GOT3 (cell line): ENCODE measurements at places on chromosomes 5 and 9.

- DNase-seq: no peak
These were observed 7.4 kb downstream of the KLF9 start for GRCh38 chr9:70407081-70407503.

DNA sequence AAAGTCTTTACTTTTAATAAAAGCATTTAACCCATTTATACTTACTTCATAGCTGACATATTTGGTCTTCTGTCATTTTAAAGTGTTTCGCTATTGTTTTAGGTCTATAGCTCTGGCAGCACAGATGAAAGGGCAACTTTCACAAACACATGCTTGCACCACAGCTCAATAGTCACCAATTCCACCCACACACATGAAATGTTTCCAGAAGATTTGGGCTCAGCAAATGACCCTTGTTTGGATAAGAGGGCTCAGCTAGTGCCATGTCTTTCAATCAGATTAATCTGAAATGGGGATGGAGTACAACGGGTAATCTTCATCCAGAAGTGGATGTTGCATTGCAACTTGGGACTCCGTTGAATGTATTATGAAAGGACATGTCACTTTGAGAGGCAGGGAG is 176.0 kb downstream of the FGF18 start:
- DNase-seq: no peak

- DNase-seq: no peak
These were observed 49.6 kb downstream of the NSUN2 start for GRCh38 chr5:6583049-6583880.

DNA sequence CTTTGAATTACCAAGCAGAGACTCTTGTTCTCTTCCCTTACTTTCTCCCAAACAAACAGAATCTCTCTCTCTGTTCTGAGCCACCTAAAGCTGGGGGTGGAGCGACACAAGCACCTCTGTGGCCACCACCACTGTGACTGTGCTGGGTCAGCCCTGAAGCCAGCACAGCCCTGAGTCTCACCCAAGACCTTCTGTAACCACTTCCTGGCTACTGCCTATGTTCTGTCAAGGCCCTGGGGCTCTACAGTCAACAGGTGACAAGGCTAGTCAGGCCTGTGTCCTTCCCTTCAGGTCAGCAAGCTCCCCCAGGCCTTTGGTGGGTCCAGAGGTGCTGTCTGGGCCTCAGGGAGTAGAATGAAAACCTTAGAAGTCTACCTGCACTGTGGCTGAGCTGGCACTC is 26.1 kb upstream of the SLC28A3 start:
- DNase-seq: no peak

GRCh38 chr5:87034557-87034956 is 233.1 kb upstream of the RASA1 start:
- DNase-seq: no peak

- no peak for DNase-seq
These were observed 40.3 kb upstream of the DAB2 start for GRCh38 chr5:39465097-39465496.

DNA sequence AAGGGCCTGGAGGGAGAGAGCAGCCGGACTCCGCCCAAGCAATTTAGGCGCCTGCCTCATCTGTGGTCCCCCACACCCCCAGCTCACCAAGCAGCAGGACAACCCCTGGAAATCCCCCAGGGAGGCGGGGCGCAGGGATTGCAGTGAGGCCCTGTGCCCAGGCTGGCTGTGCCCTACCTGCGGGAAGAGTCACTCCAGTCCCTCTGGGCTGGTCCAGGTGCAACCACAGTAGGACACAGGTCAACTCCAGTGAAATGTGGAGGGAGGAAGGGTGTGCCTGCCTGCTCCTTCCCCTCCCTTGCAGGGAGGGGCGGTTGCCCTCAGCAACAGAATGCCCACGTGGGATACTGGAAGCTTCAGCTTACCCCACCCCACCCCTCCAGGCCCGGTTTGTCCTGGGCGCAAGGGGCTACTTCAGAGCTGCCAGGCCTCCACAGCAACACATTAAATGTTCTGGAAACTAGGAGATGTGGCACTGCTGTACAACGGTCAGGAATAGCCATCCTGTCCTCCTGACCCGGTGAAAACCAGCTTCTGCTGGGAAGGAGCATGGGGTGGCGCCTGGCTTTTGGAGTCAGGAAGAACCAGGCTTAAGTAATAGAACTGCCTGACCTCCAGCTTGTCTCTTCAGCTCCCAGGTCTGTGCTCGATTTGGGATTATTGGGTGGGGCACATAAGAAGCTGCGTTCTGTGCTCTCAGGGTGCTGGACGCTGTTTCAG is 22.5 kb downstream of the ABO start:
- DNase-seq: no peak

DNA sequence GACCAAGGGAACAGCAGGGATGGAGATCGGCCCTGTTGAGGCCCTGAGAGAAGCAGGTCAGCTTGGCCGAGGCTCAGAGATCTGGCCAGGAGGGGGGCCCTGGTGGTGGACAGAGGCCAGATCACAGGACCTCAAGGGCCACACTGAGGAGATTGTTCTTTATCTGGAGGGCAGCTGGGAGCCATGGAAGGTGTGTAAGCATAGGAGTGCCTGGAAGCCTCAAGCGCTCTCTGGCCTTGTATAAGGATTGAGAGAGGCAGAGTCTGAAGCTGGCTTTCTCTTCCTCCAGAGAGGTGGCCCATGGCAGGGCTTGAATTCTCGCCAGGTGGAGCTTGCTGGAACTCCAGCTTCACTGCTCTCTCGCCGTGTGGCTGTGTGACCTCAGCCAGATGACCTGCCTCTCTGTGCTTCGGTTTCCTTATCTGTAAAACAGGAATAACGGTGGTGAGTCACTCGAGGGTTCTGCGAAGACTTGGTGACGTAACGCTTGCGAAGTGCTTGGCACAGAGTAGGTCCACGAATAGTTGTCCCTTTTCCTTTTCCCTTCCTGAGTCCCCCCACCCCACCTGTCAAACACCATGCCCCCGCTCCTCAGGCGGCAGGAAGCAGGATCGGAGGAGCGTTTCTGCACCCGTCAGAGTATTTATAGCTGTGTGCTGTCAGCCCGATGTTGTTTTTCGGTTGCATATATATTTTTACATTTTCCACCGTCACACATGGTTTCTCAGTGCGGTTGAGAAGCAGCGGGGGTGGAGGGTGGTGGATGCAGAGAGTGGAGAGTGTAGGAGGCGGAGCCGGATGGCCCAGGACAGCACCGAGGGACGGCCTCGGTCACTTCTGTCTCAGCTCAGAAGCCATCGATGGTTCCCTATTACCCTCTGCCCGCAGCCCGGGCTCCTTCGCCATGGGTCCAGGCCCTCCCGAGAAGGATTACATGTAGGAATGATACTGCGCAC is 17.0 kb upstream of the CRB2 start:
- no peak for DNase-seq

DNA sequence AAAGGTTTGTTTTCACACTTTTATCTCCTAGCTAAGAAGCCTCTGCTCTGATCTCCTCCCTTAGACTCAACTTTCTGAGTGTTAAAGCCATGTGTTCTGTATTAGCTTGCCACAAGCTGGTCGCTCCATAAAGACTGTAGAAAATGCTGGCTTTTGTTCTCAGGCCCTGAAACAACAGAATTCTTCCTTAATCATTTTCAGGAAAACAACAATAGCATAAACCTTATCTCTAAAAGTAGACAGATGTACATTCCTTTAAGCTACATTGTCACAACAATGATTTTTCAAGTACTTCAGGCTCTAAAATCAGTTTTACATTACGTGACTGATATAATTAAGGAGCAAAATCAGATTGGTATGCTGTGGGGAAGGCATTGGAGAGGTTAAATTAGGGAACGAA is 41.9 kb downstream of the VCAN start:
- DNase-seq: no peak

- DNase-seq: no peak
These were observed 74.1 kb upstream of the GHR start for GRCh38 chr5:42349163-42349562.

GRCh38 chr5:98750693-98751092 is 22.8 kb upstream of the RGMB start:
- DNase-seq: no peak

DNA sequence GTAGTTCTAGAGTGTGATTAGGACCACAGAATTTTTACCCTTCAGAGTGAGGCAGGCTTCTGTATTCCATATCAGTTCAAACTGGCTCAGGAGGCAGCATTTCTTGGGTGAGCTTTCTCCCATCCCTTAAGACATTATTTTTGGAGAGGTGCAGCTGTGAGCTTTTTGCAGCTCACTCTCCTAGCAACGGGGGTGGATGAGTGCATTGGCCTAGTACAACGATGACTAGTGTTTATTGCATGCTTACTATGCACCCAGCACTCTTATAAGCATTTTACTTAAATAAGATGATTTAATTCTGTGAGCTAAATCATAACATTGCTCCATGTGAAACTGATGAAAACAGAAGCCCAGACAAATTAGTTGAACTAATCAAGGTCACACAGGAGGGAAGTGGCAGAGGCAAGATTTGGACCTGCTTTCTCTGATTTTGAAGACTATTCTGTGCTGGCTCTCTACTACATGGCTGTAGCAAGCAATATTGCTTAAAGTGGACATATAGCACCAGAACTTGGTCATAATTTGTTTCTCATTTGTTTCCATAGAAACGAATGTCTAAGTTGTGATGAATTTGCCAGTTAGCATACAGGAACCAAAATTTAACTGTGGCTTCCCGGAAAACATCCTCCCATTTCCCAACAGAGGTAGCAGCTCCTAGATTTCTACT is 372.1 kb upstream of the RIOK2 start:
- no peak for DNase-seq

DNA sequence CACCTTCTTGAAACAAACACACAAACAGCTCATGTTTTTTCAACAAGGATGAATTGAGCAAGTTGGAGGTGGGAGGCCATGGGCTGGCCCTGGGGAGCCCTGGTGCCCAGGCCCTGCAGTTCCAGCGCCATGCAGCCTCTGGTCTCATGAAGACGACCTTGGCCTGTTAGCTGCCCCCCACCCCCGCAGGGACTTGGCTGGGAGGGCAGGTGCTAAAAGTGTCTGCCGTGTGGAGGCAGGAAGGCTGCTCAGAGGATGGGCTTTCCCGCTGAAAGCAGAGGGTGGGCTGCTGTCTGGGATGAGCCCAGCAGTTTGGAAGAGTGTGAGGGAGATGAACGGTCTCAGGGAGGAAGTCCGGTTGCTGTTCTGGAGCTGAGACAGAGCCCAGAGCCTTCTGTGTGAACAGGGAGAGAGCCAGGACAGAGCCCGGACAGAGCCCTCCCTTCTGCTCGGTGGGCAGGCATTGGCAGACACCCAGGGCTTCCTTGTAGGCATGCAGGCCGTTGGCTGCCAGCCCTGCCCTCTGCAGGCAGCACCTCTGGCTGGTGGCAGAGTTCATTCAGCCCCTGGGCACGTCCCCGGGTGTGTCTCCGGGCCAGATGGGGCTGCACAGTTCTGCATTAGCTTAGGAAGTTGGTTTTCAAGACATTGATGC is 18.7 kb downstream of the ROPN1L start:
- no peak for DNase-seq

GRCh38 chr5:14464096-14464495 is 117.5 kb upstream of the OTULINL start:
- no peak for DNase-seq

- DNase-seq: no peak
These were observed 413.8 kb upstream of the CD180 start for GRCh38 chr5:67610186-67610912.

- DNase-seq: no peak
These were observed 44.2 kb downstream of the PKD2L2 start for GRCh38 chr5:137933491-137933911.

DNA sequence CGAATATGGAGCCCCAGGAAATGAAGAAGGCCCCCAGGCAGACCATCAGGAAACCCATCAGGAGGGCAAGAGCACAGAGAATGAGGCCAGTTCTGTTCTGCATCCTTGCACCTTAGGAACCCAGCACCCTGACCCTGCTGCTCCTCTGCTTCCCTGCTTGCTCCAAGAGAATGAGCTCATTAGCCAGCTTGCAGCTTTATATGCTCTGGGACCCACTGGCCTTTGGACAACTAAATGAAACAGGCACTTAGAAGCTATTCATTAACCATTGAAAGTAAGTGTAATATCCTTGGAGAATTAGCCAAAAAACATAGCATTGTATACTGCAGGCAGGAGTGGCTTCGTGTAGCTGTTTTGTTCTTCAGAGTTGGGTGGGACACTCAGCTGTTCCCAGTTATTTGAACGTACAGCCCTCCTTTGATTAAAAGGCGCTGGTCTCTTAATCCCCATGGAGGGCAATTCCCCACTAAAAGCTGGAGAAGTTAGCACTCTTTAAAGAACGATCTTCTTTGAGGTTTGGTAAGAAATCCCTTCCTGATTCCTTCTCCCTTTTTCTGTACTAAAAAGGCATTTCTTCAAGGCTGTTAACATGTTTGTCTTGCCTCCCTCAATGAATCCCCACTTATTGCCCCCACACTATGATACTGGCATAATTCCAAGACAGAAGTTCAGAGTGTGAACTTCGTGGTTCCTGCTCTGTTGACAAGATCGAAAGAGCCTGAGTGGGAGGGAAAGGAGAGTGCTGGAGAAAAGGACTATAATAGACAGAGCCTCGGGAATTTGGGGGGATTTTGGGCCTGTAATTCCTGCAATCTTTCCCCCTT is at the start of gene TMEM252:
Gene TMEM252 (minus strand): TSS at position 172 of the 824 bp plus-strand sequence. CDS start 69 bp downstream, at position 103.
- no peak for DNase-seq

DNA sequence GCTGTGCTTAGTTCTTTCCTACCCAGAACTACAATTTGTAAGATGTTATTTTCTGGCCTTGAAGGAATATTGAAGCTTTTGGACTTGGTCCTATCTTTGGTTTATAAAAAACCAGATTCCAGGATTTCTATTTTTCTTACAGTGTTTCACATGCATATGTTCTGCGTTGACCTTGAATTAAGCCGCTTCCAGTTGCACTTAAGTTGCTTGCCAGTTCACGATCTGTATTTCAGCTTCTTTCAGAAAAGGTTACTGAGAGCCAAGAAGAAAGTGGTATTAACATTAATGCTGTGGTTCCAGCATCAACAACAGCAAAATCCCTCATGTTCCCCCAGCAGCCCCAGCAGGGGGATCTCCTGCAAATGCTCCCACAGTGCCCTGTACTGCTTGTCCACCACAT is 156.4 kb upstream of the ADAMTS16 start:
- no peak for DNase-seq

DNA sequence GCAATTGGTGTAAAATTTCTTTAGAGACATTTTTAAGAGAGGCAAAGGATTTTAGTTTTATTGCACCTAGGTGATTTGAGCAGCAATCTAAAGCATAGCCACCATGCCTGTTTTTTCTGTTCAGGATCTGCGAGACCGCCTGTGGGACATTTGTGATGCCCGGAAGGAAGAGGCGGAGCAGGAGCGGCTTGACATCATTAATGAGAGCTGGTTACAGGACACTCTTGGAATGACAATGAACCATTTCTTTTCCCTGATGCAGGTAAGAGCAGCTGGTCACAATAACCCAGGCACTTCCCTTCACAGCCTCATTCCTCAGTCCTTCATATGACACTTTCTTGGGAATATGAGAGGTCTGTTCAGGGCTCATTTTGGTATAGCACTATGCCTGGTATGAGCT is 103.2 kb upstream of the IL7R start:
- no peak for DNase-seq

- no peak for DNase-seq
These were observed 54.4 kb upstream of the FABP6 start for GRCh38 chr5:160174780-160175437.

DNA sequence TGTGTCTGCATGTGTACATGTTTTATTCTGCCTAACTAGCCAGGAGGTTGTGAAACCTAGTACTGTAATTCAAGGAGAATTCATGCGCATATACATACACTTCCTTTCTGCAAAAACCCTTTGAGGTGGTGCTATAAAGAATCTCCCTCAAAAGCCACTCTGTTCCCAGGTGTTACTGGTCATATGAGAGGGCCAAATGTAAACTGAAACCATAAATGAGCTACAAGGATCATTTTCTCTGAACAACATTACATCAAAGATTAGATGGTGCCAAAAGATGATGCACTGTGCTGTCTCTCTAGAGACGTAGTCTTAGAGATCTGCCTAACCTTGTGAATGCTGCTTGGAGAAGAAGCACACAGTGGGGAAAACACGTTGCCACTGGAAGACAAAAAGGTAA is 15.7 kb downstream of the NREP start:
- no peak for DNase-seq
